ENCODE measurements at places on chromosomes 11 and 22.

GRCh38 chr11:12842933-12843636, 166.0 kb upstream of the RASSF10 start:
- no peak for DNase-seq

GRCh38 chr11:112727341-112727841, 233.8 kb upstream of the NCAM1 start:
- no peak for DNase-seq

DNA sequence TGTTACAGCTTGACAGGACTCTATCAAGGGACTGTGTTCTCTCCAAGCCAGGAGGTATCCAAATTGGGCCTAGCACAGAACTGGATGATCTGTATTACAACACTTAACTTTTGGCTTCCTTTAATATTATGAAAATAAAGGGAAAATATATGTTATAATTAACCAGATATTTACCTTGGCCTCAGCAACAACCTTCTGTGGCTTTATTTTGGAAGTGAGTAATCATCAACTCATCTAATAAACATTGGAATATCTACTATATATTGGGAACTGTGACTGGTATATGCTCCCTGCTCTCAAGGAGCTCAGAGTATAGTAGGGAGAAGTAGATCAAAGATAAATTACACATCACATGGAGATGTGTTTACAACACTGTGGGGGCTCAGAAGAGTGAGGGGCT, 352.2 kb downstream of the METTL15 start:
- DNase-seq: no peak

DNA sequence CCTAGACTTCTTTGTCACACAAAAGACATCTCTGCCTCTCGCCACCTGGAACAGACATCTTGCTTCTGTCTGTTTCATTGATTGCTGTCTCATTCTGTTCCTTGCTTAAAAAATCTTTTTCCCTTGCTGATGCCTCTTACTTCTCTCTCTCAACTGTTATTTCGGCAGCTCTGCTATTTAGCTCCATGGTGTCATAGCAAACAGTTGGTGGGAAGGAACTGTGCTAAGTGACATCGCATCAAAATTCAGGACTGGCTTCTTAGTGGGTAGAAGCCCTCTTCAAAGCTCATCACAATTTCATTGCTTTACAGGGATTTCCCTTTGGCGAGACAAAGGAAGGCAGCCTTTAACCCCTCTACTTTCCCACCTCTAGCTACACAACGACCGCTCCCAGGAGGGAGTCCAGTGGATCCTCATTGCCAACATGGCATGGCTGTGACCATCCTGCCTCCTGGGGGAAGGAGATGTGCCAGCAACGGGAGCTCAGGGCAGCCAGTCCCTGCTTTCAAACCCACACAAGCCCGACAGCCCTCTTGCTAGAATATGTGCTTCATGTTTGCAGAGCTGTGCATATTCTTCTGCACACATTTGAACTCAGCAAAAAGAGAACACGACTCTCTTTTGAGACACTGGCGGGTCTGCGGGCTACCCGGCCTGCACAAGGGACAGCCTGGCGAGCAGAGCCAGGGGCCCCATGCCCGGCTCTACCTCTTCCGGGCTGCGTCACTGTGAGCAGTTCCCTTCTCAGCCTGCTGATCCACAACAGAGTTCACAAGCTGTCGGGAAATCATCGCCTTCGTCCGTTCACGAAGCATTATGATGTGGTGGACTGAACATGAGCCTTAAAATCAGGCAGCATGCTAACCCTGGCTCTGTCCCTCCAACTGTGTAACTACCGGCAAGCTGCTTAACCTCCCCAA, 51.1 kb upstream of the JAM3 start:
- no peak for DNase-seq

GRCh38 chr22:46965555-46966494, 203.4 kb downstream of the TBC1D22A start:
- no peak for DNase-seq

GRCh38 chr22:49715450-49715849, 112.2 kb downstream of the BRD1 start:
- DNase-seq: no peak

DNA sequence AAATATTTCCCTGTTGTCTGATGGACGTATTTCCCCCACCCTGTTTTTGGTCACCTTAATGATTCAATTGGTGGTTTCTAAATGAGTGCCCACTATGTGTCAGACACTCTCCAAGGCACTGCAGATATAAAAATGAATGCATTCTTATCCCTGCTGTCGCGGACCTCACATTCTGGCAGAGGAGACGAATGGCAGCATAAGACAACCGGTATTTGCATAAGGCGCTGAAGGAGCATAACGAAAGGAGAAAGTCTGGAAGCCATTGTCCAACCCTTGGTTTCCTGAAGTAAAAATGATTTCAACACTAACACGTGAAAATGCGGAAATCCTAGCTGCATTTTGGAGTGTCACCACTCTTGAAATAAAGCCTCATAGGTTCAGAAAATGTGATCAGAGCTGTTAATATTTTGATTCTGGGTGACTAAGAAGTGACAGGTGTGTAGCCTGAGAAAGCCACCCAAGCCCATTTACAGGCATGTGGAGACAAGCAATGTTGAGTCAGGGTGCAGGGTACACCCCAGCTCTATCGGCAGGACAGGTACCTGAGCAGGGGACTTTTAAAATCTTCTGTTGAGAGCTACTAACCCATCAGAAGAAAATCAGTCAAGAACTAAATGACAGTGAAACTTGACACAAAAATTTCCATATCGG, 10.1 kb upstream of the GAB2 start:
- DNase-seq: no peak

DNA sequence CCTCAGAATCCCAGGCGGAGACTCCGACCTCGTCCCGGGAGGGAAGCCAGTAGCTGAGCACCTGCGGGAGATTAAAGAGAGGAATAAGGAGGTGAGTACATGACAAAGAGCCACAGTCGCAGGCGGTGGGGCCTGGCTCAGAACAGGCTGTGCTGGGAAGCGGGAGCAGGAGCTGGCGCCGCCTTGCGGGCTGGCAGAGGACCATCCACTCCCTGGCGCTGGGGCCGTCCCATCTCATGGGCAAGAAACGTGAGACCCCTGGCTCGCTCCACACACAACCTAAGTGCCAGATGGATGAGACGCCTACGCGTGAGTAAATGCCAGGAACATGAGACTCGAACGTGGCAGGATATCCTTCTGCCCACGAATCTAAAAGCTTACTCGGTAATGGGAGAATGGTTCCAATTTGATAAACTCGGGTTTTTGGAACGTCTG, 6.3 kb downstream of the CEND1 start:
- DNase-seq: peak; percentile 44

DNA sequence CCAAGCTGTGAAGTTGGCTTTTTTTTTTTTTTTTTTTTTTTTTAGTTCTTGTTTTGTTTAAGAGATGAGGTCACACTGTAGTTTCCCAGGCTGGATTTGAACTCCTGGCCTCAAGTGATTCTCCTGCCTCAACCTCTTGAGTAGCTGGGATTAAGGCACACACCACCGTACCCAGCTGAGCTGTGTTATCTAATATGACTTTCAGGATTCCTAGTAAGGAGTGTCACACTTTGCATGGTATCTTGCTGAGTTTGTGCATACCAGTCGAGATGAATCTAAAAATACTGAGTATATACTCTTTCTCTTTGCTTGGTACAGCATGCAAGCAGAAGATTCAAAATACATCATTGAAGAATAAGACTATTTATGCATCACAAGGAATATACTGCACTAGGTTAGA, 58.6 kb downstream of the SIK2 start:
- DNase-seq: no peak

- DNase-seq: no peak
Observed at GRCh38 chr22:31212783-31213629, 908 bp downstream of the LIMK2 start.

DNA sequence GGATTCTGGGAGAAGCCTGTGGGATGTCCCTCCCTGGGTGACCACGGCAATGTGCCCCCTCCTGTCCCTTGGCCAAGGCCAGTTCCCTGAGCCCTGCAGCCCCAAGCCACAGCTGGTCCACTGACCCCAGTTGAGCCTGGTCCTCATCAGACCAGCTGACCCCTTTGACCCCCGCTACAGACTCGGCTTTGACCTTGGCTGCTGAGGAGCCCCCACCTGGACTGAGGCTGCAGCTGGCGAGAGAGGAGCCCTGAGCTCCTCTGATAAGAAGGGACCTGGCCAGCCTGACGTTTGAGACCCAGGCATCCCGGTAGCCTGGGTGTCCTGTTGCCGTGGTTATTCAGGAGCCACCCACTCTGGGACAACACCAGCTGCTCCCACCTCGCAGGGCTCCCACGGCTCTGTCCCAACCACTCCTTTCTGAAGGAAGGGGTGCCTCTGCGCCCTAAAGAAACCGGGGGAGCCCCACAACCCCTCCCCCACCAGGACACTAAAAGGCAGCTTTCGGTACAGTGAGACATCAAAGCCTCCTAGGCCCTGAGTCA, 3.0 kb downstream of the ASCL2 start:
- DNase-seq: no peak

DNA sequence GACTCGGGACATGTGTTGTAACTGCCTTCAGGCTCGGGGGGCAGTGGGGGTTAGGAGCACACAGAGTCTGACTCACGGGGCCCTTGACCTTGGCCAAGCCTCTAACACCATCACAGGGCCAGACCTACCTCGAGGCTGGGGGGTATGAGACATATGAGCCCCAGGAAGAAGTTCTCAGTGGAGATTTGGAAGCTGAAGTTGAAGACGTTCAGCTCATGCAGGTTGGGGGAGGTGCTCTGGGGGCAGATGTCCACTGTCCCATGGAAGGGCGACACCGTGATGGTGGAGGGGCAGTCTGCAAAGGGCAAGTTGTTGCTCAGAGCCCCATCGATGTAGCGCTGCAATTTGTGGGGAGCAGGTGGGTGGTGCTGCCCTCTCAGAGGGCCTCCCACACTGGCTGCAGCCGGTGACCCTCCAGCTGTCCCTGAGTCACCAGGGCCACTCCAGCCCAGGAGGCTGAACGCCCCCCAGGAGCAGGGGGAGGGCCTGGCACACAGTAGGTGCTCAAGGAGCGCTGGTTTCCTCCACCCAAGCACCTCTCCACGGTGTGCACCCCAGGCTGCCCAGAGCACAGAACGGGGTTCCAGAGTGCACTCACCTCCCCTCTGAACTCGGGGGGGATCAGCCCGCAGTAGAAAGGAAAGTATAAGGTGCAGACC, 2.5 kb downstream of the PNPLA5 start:
- no peak for DNase-seq

DNA sequence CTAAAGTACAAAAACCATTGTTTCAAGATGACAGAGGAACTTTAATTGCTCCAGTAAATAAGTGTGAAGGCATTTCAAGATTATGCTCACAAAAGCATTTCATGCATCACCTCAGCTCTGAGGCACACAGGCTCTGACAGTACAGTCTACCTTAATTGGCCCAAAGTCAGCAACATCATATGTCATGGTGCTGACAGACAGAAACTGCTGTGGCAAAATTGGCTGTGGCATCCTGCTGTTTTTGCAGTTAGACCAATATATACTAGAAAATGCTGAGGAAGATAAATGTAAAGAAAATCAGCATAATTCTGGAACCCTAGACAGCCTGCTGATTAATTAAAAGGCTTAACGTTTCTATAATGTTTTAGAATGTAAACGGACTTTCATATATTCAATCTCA, 34.9 kb upstream of the PPP2R1B start:
- DNase-seq: no peak

- no peak for DNase-seq
Observed at GRCh38 chr22:31142285-31142684, 2.0 kb upstream of the PLA2G3 start.

DNA sequence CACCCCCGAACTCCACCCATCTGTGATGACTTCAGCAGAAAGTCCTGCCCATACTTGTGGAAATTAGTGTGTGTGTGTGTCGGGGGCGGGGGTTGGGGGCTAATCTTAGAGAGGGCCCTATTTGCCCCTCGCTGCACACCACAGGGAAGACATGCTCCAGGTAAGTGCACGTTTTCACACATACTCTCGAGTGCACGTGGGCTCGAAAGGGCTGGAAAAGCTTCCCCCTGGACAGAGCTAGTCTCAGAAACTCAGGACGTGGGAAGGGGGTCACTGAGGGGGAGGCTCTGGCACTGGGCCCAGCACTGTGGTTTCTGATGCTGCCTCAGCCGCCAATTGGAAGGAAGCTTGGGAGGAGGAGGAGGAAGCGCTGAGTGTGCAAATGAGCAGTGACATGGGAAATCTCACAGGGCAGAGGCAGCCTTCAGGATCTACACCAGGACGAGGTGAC, 40.7 kb upstream of the CD82 start:
- DNase-seq: no peak

- DNase-seq: no peak
Observed at GRCh38 chr11:110527146-110527545, 97.4 kb downstream of the FDX1 start.

GRCh38 chr11:128732471-128733277, 38.8 kb downstream of the FLI1 start:
- DNase-seq: no peak

- no peak for DNase-seq
Observed at GRCh38 chr22:48659404-48659996, 1168.2 kb downstream of the BRD1 start.
